ENCODE measurements at places on chromosomes 3 and 15.

DNA sequence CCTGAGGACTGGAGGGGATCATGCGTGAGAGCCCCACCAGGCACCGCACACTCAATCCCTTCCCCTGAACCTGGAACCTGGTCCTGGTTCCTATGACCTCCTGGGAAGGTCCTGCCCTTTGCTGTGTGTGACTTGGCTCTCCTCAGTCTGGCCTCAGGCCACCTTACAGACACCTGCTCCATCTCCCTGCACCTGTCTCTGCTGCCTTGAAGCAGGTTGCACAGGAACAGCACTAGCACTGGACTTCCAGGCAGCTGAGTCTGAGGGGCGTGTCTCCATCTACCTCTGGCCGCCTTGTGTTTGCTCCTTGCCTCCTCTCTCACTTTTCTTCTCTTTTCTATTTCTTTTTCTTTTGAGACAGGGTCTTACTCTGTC is 15.4 kb downstream of the PSTPIP1 start:
- no peak for DNase-seq

DNA sequence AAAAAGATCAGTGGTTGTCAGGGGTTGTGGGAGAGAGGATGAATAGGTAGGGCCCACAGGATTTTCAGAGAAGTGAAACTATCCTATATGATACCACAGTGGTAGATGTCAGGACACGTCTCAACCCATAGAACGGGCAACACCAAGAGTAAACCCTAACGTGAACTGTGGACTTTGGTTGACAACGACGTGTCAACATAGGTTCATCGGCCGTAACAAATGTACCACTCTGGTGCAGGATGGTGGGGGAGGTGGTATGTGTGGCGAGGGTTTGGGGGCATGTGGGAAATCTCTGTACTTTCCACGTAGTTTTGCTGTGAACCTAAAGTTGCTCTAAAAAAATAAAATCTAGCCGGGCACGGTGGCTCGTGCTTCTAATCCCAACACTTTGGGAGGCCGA is 13.0 kb upstream of the PIGZ start:
- DNase-seq, result no peak

- no peak for DNase-seq
Observed at GRCh38 chr3:150762662-150763121, 277 bp downstream of the SIAH2 start.

GRCh38 chr15:38688761-38689160 is 124.1 kb upstream of the RASGRP1 start:
- peak; percentile 47 for DNase-seq

Measured in stimulated activated CD4-positive, alpha-beta T cell treated with anti-CD3 and anti-CD28 coated beads, Interleukin-4, amount 100 ng/mL, for 48 hours (primary cell).